ENCODE measurements at places on chromosomes 7 and 10.
A peak's percentile ranks its signal among the peaks of the same experiment; 100 is the strongest.

DNA sequence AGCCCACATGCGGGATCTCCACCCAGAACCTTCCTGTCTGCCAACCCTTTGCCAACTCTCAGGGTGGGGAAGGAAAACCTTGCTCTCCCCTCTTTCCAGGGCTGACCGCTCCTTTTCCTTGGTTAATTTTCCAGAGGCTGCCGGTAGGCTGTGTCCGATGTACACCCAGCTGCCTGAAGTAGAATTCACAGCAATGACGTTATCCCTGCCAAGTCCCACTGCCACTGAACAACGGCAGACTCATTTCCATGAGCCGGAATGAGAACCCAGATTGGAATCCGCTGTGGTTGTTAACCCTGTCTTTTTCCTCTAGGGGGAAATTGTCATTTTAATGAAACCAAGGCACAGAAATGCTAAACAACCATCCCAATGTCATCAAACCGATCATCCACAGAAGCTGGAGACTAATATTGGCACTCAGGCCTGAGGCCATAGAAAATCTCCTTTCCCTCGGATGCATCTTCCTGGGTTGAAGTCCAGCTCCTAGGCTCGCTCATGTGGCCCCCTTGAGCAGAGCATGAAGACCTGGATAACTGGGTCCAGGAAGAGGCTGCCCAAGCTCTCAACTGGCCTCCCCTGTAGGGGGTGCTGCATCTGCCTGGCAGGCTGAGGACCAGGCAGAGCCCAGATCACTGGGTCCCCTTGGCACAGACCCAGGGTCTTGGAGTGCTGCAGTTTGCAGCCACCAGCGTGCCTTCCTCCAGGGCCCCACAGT, 30.4 kb downstream of the KLRG2 start:
- no peak for DNase-seq

DNA sequence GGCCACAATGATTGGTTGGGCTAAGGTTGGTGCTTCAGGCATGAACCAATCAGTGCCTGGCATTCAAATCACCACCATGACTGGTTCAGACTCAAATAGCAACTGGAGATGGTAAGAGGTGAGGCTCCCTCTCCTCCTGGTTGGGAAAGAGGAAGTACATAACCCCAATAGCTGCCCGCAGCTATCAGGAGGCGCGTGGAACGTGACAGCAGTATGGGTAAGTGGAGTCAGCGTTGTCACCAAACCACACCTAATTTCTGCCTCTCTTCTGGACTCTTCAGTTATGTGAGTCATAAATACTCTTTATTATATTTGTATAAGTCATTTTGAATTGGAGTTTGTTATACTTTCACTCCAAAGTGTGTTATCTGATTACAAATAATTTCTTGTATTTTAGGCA, 17.9 kb upstream of the ITGA8 start:
- DNase-seq = no peak

DNA sequence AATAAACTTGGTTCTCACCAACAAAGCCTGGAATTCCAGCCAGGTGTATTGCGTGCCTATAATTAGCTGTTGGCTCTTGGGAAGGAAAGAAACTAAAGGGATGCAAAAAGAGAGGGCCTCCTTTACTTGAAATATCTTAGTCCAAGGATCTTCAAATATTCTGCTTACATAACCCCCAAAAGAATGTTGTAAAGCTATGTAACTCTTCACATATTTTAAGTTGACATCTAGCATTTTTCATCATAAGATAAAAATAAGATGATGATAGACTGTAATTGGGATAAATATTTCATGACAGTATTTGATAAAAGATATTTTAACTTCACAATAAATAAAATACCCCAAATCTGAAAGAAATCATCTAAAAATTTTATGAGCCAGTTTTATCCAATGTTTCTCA, 52.5 kb upstream of the SEPTIN7 start:
- no peak for DNase-seq

DNA sequence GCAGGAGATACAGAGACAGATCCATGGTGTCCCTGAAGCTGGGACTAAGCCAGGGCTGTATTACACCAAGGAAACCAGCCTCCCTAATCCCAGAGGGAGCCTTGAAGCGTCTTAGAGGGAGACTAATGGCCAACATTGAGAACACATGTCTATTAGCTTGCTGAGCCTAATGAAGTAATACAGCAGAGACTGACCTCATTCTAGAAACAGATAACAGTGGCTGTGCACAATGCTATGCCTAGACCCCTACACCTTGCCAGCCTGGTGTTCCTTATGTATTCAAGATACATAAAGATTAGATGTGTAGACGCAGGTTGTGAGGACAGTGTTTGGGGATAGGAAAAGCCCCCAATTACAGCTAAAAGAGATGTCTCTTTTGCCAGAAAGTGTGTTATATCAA, 19.1 kb downstream of the GRM8 start:
- no peak for DNase-seq

DNA sequence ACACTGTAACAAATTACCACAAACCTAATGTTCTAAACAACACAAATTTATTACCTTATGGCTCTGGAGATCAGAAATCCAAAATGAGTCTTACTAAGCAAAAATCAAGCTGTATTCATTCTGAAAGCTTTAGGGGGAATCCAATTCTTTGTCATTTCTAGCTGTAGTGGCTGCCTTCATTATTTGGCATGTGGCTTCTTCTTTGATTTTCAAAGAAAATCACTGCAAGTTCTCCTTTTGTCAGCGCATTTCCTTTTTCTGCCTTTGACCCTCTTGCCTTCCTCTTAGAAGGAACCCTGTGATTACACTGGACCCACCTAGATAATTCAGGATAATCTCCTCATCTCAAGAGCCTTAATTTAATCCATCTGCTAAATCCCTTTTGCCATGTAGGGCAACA, 36.9 kb downstream of the ZPBP start:
- DNase-seq = no peak

GRCh38 chr10:8137726-8138125, 83.2 kb downstream of the GATA3 start:
- DNase-seq = peak; percentile 13

DNA sequence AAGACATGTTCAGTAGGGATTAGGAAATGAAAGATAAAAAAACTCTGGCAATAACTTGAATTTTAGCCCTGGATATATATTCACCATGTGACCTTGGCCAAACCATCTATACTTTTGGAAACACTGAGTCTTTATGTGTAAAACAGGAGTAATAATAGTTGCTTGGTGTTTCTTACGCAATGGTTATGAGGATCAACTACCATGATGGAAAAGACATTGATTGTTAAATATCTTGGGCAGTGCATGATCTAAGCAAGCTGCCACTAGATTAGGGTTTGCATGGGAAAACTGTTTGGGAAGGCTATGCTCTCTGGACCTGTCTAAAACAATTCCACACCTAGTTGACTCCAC, 6.5 kb downstream of the OR6B1 start:
- DNase-seq = no peak

GRCh38 chr10:1411451-1411850, 325.9 kb downstream of the ADARB2 start:
- no peak for DNase-seq

GRCh38 chr10:11677480-11677879, 64.7 kb upstream of the ECHDC3 start:
- no peak for DNase-seq

DNA sequence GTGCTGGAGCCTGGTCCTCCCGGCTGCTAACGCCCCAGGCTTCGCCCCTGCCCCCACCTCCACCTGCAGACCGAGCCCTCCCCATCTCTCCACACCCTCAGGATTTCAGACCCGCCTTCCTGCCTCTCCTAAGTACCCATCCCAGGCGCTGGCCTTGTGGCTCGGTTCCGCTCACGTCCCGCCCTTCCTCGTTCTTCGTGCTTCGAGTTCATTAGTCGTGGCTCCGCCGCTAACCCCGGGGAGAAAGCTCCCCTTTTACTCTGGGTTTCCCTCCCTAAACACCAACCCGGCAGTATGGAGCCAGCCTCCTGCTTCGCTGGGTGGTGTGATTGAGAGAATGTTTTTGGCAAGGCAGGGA, 11.2 kb downstream of the EMX2 start:
- DNase-seq = no peak

DNA sequence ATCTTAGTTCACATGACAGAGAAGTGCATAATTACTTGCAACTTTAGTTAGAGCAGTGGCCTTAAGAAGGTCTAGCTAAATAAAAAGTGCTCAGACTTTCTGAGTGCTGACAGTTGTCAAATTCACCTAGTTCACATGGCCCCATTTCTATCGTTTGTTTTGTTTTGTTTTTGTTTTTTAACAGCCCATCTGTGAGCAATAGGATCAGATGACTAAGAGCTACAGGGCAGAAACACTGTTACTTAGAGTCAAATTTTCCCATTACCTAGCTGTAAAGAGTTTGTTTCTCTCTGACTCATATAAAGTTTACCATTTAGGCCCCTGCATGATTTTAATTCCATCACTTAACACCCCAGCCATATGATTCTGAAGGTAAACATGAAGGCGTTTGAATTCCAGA, 18.8 kb downstream of the CAV1 start:
- DNase-seq = no peak

GRCh38 chr7:73761854-73762658, 8.0 kb downstream of the CLDN3 start:
- no peak for DNase-seq

DNA sequence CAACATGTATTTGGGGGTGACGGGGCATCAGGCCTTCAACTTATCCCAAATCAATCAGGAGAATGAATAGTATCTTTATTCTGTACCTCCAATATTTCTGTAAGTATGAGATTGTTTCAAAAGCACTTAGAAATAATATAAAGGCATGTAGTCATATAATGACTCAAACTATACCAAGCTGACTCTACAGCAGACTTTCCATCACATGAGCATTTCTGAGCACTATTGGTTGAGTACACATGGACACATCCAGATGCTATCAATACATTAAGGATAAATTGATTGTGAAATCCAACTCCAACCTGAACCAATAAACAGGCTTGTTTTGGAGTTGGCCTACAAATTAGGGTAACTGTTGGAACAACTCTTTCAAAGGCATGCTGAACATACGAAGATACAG, 229.4 kb downstream of the SFMBT2 start:
- DNase-seq = no peak

Data from activated effector memory CD4-positive, alpha-beta T cell treated with Interleukin-2 at 50 U/mL for 16 hours (primary cell).